ENCODE measurements at places on chromosomes 2 and 18.
A peak's percentile ranks its signal among the peaks of the same experiment; 100 is the strongest.

DNA sequence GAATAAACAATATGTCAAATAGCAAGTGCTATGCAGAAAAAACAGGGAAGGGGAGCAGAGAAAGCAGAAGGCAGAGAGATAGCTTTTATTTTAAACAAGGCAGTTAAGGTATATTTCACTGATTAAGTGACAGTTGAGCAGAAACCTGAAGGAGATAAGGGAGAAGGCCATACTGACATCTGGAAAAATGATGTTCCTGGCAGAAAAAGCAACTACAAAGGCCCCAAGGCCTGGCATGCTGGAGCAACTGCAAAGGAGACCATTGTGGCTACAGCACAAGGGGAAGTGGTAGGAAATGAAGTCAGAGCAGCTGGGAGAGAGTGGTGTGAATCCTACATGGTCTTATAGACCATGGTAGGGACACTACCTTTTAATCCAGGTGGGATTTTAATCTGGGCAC lies 8.9 kb upstream of the PCBP1 start:
- DNase-seq: no peak

- peak; percentile 74 for DNase-seq
These were observed at the start of gene SLC9A4 for GRCh38 chr2:102473020-102473419. SLC9A4 (plus strand) TSS chr2:102473226; CDS start chr2:102473760, 534 bp downstream.

- no peak for DNase-seq
These were observed 278.4 kb downstream of the ALPK2 start for GRCh38 chr18:58350526-58350925.

DNA sequence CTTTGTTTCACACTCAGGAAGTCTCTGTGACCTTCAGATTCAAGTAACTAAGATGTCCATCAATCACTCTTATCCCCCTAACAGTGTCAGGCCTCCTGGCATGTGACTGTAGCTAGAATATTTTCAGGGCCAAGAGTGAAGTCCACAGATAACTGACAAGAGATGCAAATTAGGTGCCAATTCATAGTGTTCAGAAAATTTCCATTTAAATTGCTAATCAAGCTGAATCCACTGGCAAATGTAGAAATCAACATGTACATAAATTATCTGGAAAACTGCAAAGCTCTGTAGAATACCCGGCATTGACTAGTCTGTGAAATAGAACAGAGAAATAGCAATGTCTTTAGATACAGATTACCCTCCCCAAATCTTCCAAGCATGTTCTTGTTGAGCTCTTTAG lies 38.6 kb upstream of the ARL4C start:
- DNase-seq: no peak

DNA sequence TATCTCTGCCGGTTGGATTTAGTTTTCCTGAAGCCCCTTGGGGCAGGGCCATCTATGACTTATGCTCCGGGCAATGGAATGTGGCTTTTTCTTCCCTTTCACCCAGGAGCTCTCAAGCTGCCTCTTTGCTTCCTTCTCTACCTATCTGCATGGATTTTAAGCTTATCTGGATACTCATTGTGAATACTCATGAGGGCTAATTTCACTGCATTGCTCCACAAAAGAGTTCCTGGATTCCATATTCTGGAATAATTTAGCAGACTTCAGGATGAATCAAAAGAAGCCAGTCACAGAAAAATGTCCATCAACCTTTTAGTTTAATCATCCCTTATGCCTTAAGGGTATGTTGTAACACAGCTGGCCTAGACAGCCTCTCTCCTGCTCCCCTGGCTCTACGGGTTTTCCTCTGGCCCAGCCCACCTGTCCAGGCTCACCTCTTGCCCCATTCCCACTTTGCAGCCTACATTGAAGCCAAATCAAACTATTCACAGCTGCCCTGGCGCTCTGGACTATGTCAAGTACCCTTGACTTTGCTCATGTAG lies 122.8 kb upstream of the RMDN2 start:
- peak; percentile 44 for DNase-seq

GRCh38 chr18:31819106-31819924 lies 58.6 kb upstream of the SLC25A52 start:
- no peak for DNase-seq

DNA sequence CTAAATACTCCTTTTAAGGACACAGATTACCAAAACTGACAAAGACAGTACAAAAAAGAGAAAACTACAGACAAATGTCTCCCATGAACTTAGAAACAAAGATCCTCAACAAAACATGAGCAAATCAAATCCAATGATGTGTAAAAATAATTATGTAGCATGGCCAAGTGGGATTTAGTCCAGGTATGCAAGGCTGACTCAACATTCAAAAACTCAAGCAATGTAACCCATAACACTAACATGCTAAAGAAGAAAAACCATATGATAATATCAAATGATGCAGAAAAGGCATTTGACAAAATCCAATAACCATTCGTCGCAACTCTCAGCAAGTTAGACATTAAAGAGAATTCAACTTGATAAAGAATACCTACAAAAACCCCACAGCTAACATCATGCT lies 239.0 kb upstream of the KLHL29 start:
- no peak for DNase-seq

GRCh38 chr2:100142393-100142792 lies at the start of gene AFF3:
AFF3 (minus strand) TSS chr2:100142590; CDS start chr2:100104454, 38,136 bp downstream.
- DNase-seq: no peak

DNA sequence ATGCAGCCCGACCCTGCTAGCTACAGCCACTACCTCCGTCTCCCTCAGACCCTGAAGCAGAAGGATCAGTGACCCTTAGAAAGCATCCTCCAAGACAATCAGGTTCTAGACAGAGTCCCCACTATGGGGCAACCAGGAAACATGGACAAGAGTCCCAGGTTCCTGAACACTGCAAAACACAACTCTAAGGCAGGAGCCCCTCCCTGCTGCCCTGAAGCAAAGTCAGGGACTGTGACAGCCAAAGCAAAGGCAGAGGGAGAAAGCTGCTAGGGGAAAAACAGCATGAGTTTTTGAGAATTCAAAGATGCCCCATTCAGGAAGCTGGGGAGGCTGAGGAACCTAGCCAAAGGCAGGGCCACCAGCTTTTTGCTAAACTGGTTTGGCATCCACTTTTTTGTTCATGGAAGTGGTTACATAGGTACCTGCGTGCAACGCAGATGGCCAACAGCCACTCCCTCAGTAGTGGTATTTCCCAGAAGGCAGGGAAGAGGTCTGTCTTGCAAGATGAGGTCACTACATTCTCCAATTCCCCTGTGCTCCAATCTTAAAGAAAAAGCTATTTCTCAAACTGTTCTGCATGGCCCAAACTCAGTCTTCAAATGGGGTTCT lies 33.2 kb downstream of the MYO5B start:
- peak; percentile 68 for DNase-seq

- no peak for DNase-seq
These were observed 244.1 kb downstream of the HDAC4 start for GRCh38 chr2:239156516-239157265.

GRCh38 chr2:179830043-179830787 lies 31.2 kb downstream of the ZNF385B start:
- DNase-seq: no peak

DNA sequence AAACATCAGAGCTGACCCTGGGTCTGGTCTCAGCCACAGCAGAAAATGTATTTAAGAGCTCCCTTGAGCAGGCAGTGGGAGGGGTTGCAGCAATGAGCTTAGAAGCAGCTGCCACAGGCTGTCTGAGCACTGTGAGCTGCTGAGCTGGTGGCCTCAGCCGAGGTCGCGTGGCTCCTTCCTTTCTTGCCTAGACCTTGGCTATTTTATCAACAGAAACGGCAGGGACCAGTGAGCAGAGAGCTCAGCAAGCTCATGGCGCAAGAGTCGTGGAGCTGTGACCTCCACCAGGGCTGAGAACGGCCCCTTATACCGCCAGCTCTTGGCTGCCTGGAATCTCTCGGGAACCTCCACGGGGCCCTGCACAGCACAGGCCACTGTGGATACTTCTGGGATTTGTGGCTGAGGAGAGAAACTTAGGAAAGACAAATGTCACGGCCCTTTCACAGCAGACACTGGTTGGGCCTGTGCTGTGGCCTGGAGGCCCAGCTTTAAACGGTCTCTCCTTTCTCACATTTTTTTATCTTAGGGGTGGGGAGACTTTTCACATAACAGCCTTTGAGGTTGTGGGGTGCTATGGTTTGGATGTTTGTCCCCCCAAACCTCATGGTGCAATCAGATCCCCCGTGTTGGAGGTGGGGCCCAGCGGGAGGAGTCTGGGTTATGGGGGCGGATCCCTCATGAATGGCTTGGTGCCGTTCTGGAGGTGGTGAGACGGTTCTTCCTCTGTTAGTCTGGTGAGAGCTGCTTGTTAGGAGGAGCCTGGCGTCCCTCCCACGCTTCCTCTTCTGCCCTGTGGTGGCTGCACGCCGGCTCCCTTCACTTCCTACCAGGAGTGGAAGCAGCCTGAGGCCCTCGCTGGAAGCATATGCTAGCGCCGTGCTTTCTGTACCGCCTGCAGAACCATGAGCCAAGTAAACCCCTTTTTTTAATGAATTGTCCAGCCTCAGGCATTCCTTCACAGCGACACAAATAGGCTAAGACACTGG lies 1.7 kb downstream of the ALLC start:
- no peak for DNase-seq

Measured in Calu3 (cell line).